ENCODE measurements at places on chromosomes 5 and 9.
A peak's percentile ranks its signal among the peaks of the same experiment; 100 is the strongest.

- no peak for DNase-seq
These were observed 30.2 kb upstream of the CCNG1 start for GRCh38 chr5:163407034-163407655.

- no peak for DNase-seq
These were observed 28.9 kb downstream of the PRDM6 start for GRCh38 chr5:123117989-123118388.

GRCh38 chr9:126612326-126612812 is 1.4 kb upstream of the LMX1B start:
- DNase-seq: no peak

DNA sequence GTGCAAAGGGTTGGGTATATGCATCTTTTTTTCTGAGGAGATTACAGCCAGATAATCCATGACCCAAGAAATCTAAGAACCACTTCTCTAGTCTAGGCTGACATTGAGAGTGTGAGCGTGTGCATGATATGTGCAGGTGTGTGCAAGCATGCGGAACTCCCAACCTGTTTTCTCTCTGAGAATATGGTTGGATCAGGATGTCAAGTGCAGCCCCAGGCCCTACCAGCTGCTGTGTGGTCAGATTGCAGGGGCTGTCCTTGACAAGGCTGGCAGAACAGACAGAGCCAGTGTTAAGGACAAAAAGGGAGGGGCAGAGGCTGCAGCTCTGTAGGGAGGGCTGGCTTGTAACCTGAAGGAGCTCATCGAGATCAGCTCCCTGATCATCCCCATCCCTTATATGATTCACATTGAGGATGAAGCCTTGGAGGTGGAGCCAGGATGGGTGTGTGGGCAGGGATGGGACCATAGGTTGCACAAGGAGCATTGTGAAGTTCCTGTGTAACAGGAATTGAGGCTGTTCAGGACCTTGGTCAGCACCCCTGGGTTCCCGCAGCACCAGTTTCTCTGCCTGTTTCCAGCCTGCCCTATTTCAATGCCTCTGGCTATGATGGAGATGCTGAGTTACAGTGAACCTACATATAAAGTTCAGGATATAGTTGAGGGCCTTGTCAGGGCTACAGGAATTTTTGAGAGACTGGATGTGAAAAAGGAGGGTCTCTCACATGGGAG is 52.6 kb upstream of the ARAP3 start:
- no peak for DNase-seq

DNA sequence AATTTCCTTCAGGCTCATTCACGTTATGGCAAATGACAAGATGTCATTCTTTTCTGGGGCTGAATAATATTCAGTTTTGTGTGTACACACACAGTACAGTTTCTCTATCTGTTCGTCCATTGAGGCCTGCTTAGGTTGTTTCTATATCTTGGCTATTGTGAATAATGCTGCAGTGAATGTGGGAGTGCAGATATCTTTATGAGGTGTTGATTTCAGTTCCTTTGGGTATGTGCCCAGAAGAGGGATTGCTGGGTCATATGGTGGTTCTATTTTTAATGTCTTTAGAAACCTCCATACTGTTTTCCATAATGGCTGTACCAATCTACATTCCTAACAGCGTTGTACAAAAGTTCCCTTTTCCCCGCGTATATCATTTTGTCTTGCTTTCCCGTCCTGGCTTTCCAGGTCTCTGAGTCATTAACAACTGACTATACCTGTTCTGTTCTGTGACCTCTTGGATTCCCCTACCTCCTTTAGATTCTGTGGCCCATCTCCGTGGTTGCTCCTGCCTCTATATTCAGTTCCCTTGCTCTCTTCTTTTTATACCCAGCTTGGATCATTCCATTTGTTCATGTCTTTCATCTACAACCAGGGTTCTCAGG is 6.8 kb downstream of the SNX30 start:
- DNase-seq: no peak

- no peak for DNase-seq
These were observed 114.4 kb downstream of the VPS13A start for GRCh38 chr9:77291714-77292113.

DNA sequence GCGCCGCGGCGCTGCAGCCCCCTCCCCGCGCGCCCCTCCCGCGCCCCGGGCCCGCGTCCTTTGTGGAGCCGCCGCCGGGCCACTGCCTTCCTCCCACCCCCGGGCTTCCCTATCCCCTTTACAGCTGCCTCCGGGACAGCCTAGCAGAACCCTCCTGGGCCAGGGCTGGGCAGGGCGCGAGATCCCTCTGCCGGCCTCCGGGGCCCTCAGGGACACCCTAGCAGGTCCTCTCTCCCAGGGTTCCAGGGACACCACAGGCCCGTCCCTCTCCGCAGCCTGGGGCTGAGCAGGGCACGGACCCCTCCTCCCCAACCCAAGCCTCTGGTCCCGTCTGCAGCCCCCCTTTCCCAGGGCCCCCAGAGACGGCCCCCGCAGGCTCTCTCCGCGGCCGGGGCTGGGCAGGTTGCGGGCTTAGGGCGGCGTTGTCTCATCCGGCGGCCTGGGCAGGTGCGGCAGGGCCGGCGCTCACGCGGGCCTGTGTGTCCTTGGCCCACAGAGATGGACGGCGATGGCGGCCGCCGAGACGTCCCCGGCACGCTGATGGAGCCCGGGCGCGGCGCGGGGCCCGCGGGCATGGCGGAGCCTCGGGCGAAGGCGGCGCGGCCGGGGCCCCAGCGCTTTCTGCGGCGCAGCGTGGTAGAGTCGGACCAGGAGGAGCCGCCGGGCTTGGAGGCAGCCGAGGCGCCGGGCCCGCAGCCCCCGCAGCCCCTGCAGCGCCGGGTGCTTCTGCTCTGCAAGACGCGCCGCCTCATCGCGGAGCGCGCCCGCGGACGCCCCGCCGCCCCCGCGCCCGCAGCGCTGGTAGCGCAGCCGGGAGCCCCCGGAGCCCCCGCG is 710 bp downstream of the WNK2 start:
- DNase-seq: peak; percentile 11

DNA sequence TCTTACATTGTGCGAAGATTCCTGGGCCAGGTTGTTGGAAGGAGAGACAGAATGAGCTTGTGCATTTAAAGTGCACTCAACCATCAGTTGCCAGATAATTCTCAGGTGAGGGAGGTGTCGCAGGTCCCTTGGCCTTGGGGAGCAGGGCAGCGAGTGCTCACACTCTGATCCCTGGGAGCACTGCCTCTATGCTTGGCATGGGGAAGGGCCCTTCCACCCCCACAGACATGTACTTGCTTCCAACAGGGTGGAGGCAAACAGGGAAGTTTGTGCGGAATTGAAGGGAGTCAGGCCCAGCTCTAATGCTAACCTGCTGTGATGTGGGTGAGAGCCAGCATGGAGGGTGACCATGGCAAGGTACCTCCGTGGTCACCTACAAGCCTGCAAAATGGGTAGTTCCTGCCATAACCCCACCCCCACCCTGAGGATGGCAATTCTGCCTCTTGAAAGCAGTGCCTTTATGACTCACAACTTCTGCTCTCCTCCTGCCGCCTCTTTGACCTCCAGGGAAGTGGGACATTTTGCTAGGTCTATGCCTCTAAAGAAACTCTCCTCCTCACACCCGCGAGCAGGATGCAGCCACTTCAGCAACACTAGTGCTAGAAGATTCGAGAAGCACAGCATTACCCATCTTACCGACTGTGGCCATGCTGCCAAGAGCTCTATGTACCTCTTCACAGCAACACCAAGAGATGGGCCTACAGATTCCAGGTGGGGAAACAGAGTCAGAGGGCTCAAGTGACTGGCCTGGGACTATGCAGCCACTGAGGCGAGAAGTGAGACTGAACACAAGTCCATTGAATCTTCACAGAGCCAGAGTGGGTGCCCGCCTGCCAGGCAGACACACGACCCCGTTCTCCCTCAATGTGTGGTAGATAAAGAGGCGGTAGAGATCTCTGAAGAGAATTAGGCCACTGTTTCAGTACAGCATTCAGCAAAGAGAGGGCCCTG is 22.1 kb upstream of the SLC25A51 start:
- DNase-seq: no peak

GRCh38 chr9:124623966-124624734 is 117.0 kb upstream of the NR5A1 start:
- no peak for DNase-seq

DNA sequence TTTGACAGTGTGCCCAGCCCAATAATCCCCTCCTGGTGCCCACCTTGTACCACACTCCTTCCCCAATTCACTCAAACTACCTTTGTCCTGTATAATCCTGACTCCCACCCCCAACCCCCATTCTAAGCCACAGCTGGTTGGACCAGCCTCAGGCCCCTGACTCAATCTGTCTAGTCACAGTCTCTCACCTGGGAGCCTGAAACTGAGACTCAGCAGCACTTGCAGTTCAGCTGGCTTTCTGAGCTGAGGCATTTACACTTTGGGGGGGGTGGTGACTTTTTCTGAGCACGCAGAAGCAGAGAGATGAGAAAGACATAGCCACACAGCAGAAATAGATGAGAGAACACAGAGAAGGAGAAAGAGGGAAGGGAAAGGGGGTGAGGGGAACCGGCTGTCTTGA is 247.3 kb downstream of the MAN2A1 start:
- no peak for DNase-seq

DNA sequence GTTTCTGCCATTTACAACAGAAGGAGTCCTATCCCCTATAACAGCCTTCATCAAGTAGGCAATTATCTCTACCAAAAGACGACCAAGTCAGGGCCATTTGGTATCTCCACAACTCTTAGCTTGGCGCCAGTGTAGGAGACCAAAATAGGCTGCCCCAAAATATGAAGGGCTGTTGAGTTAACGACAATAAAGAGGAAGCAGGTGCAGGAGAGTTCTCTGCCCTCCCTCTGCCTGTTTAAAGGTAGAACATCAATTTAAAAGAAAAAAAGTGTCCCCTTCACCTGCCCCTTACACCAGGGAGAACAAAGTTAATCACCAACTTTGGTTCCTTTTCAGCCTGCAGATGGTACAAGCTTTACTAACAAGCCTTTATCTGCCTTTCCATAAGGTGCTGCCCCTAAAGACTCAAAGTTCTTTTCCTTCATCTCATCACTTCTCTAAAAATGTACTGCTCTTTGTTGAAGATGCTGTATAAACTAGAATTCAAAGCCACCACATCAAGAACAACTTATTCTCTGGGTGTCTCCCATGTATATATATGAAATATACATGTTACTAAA is 33.3 kb downstream of the PPP1R2B start:
- DNase-seq: no peak

- DNase-seq: no peak
These were observed 140.1 kb downstream of the DOCK2 start for GRCh38 chr5:169777159-169777558.

DNA sequence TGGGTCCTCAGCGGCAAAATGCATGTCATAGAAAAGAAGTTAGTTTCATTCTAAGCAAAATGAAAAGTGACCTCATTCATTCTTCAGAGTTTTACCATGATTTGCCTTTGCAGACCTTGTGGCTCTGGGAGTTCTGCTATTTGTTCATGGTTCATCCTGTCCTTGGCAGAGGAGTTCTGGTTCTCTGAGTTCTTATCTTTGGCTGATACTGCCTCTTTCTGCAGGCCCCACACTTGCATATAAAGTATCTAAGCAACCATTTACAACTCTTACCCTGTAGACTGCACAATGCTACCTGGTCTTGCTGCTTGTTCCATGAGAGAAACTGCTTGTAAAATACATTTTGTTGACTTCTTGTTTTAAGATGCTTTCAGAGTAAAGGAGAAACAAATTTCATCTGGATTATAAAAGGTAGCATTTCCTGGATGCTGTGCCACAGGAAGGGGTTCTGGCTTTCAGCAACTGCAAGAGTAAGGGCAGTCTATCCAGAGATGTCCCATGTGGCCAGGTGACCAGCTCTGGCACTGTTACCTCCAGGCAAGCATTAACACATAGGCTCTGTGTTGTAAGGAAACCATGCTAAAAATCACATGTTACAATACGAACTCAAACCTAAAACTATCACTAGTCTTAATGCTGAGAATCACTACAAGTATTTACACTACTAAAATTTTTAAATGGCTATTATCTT is 513.2 kb downstream of the SPOCK1 start:
- no peak for DNase-seq

GRCh38 chr9:83296123-83296522 is 233.2 kb upstream of the RASEF start:
- no peak for DNase-seq

All from NCI-H1092 (cell line).